Stimulated activated naive CD4-positive, alpha-beta T cell (primary cell): ENCODE measurements at places on chromosomes 7 and 10.

GRCh38 chr10:58104351-58104751 lies 163.3 kb downstream of the IPMK start:
- DNase-seq: no peak

DNA sequence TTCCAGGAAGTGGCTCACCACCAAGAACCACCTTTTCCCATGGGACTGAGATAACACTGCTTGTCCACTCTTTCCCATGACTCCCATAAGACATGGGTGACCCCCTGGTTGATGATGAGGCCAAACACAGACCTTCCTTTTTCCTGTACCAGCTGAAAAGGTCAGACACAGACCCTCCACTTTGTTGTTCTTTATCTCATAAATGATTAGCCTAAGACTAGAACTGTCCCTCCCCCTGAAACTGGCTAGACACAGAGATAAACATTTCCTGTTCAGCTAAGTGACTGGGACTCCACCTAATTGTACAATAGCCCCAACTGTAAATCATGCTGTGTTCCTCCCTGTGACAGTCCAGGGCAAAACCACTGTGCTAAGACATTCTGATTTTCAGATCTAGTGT lies 8.2 kb upstream of the NRG3 start:
- DNase-seq: no peak

GRCh38 chr10:28594406-28594805 lies 61.5 kb downstream of the WAC start:
- DNase-seq: peak; percentile 77

DNA sequence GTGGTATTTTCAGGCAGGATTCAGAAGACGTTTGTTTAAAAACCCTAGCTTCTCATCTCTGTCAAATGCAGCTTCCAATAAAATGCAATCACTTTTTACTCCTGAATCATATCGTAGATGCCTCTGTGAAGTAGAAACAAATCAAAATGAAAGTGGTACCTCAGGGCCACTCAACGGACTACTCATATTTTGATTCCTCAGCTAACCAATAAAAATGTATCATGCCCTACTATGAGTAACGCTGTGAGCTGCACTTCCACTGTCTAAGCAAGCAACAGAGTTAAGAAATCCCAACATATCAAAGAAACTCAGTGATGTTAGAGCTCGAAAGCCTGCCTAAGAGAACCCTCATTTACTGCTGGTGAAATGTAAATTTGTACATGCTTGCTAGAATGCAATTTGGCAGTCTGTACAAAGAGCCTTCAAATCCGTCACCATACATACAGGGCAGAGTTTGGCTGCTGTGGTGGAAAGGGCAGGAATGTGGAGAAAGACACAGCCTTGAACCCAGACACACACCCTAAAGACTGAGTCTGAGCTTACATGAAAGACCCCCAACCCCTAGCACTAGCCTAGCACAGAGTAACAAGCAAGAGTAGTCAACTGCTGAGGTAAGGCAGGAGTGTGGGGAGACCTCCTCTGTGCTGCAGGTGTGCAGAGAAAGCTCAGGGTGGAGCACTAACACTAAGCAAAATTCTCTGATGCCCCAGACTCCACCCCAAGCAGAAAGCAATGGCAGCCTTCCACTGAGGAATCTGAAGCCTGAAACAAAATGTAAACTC lies 151.5 kb downstream of the ANK3 start:
- no peak for DNase-seq

DNA sequence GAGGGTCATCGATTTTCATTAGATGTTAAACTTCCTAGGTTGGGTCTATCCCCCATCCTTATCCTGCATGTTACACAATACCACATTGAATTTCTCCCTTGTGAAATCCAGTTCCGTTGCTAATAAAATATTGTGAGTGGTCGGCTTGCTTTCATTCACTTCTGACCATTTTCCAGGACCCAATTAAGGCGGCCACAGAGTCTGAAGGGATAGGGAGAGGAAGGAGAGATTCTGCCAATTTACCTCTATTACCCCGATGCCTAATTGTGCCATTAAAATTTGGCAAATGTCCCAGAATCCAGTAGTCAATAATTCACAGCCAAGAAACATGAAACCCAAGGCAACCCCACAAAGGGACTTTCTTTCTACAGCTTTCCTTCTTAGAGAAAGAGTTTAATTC lies 129.9 kb downstream of the IPMK start:
- DNase-seq: no peak

GRCh38 chr7:117538053-117538452 lies 58.2 kb downstream of the CFTR start:
- no peak for DNase-seq

DNA sequence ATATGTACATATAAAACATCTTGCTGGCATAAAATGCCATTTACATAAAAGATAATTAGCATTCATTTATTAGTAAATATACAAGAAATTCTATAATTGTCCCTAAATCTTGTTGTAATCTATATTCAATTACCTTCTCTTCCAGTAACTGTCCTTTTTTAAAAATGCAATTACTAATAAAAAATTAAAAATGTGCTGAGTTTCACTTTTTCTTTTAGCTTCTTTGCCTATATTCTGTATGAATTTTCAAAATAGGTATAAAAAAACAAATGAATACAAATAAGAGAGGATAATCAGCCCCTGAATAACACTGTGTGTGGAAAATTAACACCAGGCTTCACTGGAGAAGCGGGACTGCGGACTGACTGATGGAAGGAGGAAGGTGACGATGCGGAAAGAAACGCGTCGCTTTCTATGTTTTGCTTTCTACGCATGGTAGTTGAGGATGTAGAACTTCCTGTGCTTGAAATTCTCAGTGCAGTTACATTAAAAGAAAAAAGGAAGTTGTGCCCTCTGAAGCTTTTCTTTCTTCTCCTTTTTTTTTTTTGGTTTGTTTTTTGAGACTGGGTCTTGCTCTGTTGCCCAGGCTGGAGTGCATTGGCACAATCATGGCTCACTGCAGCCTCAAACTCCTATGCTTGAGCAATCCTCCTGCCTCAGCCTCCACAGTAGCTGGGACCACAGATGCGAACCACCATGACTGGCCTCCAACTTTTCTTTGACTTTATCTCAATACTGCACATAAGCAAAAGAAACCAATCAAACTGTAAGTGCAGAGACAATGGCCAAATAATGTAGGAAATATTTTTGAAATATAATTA lies 7.4 kb upstream of the ZMYND11 start:
- DNase-seq: peak; percentile 40

- no peak for DNase-seq
These were observed 15.6 kb downstream of the ASB4 start for GRCh38 chr7:95501261-95501832.

DNA sequence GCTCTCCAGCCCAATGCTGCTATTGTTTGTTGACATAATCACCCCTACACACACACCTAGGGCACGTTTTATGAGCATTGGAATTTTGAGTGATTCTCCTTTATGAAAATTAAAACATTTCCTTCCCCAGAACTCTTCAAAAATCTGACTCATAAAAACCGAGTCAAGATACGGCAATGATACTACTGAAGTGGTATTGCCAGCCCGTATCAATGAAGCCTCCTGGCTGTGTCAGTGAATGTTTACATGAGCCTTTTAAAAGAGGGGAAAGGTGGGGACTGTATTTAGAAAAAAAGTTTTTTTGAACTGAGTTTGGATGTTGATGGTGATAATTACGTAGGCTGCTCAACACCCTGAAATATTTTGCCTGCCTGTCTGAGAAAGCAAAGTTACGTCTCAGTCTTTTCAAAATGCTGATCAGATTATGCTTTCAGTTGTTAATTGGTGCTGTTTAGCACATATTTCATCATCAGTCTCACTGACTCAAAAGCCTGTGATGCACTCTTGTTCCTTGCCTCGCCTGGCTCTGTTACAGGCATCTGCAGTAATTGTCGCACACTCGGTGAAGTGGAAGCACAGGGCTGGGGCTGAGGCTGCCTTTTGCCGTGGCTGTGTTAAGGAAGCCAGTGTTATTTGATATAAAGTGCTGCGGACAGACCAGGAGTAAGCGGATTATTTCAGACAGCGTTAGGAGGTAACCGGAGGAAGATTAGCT lies 157.4 kb upstream of the TCF7L2 start:
- no peak for DNase-seq

DNA sequence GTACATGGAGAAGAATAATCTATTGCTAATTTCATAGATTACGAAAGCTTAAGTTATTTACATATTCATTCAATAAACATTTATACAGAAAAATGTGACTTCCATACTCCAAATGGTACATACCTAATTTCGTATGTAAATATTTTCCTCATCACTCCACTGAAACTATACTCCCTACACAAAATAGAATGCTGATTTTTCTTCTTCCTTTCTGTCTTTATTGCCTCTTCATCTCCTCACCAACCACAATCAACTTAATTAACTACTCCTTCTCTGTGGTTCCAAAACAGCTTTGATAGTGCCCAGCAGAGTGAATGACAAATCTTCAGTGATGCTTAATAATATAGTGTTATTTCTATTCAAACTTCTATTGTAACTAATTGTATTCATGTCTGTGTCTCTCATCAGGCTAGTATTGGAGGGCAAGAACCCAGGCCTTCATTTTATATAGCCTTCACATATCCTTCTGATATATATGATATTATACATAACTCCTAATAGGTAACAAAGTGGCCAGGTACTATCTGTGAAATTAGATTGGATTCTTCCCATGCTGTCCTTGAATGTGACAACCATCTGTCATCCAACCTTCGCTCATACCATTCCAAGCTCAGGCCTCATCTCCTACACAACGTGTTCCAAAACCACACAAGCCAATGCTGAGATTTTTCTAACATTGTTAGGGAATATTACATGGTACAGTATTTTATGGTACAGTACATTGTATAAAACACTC lies 5.3 kb downstream of the ITGB1 start:
- no peak for DNase-seq

- DNase-seq: no peak
These were observed 129.4 kb downstream of the PLPP4 start for GRCh38 chr10:120586471-120586872.

DNA sequence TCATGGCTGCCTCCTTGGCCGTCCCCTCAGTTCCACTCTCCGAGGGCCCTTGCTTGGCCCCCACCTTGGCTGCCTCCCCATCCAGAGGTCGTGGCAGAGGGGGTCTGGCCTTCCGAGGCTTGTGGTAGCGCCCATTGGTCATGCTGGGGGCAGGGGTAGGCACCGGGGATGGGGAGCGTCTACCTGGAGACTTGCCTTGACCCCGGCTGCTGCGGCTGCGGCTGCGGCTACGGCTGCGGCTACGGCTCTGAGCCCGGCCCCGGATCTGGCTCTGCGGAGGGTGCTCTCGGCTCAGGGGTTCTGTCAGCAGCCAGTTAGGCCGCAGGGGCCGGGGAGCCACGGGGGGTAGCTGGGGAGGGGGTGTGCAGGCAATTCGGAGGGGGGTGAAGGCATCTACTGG lies 10.7 kb downstream of the LZTS2 start:
- no peak for DNase-seq

- no peak for DNase-seq
These were observed 4.7 kb upstream of the AFAP1L2 start for GRCh38 chr10:114408968-114409444.
